GM23338 (cell line): ENCODE measurements at places on chromosomes 5 and 9.
A peak's percentile ranks its signal among the peaks of the same experiment; 100 is the strongest.

DNA sequence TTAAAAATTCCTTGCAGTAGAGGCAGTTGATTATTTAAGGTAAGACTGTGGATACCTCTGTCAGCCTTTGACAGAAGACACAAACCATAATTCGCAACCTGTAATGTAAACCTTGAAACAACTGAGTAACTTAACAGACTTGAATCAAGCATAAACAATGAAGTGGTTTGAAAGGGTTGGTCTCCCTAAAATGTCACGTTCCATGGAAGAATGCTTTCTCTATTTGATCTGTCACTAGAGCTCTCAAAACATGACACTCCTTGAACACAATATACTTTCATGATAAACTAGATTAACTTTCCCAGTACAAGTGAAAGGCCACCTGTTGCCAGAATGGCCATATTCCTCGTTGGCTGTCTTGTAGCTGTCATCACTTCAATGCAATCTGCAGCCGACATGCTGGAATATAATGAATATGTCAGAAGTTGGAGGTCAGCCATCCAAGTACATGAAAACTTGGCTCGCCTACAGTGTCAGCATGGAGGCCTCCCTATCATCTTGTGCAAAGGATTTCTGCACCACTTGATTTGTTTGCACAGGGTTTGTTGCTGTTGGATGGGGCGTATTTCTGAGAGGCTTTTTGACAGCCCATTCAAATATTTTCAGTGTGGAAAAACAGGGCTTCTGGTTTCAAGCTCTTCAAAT lies 228.0 kb downstream of the TLE4 start:
- no peak for DNase-seq

GRCh38 chr5:173397516-173397915 lies 69.3 kb upstream of the STC2 start:
- DNase-seq, result no peak

GRCh38 chr5:108649106-108649505 lies 98.6 kb upstream of the FER start:
- no peak for DNase-seq

DNA sequence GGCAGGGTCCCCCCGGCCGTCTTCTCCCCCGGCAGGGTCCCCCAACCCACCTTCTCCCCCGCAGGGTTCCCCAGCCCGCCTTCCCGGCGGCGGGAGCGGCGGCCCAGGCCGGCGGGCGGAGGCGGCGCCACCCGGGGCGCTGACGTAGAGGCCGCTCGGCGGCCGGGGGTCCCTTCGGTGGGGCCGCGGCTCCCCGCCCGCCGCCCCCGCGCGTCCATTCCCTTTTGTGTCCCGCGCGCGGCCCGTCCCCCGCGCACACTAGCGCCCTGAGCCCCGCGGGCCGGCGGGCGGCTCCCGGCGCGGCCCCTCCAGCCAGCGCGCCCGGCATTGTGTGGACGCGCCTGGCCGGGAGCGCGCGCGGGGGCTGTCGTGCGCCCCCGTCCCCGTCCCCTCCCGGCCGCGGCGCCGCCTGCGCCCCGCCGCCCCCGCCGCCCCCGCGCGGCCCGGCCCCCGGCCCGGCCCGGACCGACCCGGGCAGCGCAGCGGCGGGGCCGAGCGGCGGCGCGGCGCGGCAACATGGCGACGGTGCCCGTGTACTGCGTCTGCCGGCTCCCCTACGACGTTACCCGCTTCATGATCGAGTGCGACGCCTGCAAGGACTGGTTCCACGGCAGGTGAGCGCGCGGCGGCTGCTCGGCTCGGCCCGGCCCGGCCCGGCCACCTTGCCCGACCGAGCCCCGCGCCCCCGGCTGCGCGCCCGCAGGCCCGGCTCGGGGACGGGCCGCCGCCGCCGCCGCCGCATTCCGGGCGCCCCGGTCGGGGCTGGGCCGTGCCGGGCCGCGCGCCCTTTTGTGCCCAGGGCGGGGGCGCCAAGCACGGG lies at the start of gene PHF2:
TSS of gene PHF2 (plus strand) at position 327 of the 820 bp plus-strand sequence. CDS start at position 517, 190 bp downstream.
- DNase-seq, result peak; percentile 43

DNA sequence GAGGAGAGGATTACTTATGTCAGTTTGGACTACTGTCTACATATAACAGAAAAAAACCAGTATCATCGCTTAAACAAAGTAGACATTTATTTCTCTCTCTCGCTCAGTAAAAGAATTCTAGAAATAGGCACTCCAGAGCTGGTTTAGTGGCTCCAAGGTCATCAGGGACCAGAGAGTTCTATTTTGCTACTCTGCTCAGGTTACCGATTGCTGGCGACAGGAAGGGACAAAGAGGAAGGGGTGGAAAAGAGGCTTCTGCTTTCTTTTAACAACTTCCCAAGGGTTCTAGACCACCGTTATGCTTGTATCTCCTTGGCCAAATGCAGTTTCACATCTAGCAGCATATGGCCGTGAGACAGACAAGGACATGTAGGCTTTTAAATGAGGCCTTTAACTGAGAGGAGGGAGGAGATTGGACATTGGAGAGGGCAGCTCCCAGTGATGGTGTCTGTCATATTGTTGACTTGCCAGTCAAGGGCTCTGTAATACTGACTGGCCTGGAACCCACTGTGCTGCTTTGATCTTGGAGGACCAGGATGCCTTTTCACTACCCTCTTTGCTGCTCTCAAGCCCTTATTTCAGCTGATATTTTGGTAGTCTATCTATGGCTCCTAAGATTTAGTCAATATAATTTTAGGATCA lies 15.6 kb upstream of the DCP2 start:
- no peak for DNase-seq

- DNase-seq, result no peak
Observed at GRCh38 chr9:73233359-73234007, 81.8 kb downstream of the ANXA1 start.

DNA sequence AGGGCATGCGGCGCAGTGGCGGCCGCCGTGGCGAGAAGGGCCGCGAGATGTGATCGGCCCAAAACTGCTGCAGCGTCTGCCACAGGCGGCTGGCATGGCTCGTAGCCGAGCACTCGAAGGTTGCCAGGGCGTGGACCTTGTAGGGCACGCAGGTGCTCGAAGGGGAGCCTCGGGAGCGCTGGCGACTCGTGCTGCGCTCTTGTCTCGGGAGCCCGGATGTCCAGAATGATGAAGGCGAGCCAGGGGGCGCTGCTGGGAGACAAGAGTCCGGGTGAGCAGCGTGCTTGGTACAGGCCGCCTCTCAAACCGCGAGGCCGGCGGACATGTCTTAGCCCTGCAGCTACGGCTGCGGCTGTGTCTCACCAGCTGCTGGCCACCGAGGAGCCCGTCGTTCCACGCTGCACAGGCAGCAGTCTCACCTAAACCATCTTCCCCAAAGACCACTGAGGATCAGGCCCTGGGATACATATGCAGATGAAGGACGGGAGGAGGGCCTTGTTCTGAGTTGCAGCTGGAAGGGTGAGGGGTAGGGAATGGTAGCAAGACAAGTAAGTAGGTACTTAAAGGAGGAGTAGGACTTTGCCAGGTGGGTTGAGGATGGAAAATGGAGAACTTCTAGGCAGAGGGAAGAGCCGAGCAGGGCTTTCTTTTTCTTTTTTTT lies 1.7 kb downstream of the CBY3 start:
- peak; percentile 95 for DNase-seq

DNA sequence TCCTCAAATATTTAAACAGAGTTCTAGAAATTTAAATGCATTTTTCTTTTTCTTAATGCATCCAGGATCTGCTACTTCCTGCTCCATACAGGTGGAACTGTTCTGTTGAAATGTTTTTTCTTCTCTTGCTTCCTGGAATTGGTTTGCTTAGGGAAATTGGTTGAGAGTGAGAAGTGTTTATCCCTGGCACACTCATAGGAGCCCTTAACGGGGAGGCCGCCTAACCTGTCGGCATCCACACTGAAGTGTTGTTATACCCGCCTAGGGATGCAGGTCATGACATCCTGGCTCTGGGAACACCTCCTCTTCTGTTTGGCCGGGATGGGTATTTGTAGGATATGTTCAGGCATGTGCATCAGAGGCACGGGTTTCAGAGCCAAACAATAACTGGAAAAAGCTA lies 239.7 kb downstream of the GADD45G start:
- DNase-seq, result no peak

DNA sequence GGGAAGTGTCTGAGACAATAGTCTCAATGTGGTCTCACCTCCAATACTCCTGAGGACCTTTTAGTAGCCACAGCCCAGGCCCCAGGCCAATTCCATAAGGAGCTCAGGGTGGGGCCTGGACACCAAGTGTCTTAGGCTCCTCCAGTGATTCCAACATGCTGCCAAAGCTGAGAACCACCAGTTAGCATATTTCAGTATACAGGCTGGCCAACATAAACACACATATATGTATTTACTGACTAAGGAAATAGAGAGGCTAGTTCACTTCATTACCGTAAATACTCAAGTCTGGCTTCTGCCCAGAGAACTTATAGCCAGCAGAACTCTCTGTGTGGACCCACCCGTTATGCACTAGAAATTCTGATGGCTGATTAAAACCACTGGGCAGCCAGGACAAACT lies 24.1 kb downstream of the S1PR3 start:
- DNase-seq, result no peak

DNA sequence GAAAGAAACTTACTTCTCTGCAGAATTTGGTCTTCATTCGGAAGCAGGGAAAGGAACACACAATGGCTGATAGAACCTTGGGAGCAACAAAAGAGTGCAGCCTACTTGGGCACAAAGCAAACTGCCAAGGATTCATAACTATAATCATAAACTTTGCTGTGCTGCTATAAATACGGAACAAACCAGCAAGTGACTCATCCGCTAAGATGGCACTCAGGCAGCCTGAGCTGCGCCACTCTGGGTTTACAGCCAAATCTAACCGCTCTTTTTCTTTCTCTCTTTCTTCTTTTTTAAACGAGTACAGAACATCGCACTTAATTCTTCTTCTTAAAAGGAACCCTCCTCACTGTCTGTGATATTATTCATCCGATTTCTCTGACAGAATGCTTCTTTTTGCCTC lies 81.1 kb downstream of the PTPN3 start:
- DNase-seq, result no peak

DNA sequence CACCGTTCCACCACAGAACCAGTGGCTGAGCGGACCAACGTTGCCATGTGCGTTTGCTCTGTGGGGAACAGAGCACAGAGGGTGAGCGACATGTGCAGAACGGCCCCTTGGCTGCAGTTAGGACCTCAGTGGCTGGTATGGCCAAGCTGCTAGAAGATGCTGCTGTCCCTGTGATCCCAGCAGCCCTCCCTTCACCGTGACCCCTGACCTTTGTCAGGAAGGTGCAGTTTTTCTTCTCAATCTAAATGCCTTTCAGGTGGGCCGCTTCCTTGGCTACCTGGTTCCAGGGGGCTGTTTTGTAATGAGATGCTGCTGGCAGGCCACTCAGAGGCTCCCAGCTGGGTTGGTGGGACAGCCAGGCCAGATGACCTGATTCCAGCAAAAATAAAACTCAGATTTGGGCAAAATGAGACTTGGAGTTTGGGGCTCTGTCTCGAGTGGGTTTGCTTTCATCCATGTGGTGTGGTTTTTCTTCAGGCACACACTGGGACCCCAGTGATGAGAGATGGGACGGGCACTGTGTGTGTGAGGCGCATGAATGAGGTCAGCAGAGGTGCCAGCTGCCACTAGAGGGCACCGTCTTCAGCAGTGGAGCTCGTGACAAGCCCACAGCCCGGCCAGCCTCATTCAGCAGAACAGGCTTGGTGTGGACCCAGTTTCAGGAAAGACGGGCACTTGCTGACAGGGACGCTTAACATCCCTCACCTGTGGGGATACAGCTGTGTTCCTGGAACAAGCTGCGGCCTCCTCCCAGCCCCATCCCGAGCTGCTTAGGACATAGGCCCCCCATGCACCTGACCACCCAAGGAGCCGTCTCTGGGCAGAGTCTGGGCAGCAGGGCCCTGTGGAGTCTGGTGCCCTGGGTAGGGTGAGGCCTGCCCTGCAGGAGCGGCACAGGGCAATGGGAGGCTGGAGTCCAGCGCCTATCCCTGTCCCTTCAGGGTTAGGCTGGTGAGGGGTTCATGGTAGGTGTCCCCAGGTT lies 4.1 kb downstream of the MRPS2 start:
- DNase-seq, result peak; percentile 82

GRCh38 chr9:95143591-95144561 lies 173.6 kb downstream of the FANCC start:
- DNase-seq, result no peak

DNA sequence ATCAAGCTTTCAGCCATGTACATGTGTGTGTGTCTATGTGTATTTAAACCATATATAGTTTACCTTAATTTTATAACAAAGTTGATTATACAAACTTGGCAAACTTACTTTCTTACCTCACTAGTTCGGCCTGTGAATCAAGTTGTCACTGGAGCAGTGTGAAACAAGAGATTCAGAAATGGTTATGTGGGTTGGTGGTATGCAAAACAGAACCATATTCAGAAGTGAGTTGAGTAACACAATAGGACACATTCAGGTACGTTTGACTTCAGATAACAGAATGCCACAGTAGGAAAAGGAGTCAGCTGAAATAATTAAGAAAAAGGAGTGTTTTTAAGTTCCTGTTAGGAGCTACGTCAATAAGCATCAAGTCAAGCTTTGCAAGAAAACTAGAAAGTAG lies 21.5 kb downstream of the XPA start:
- DNase-seq, result no peak
